Endodermal cell (in vitro differentiated cells): ENCODE measurements at places on chromosomes 13 and 19.

- no peak overlapping the region for H3K27ac ChIP-seq
- no peaks in the 10 kb centered on the region for H3K4me1 ChIP-seq
- H3K27me3 ChIP-seq = peaks cover 79% of the 10 kb centered on the region
- no peak for DNase-seq
Measured at GRCh38 chr19:49439836-49440235, 1.5 kb downstream of the SLC17A7 start.

DNA sequence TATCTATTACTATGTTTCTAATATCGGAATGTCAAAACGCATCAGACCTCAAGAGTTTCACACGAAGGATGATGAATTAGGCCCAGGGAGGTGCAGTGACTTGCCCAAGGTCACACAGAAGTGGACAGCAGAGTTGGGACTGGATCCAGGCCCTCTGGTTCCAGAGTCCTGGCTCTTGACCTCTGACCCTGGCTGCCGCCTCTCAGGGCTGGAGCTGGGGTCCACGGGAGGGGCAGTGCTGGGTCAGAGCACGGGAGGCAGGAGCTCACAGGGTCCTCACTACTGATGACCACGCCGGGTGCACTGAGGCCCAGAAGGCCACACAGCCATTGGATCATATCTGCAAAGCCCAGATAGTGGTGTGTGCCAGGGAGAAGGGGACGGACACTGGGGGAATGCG lies 9.2 kb upstream of the ASPDH start:
- no peak overlapping the region for H3K27ac ChIP-seq
- H3K4me1 ChIP-seq = no peaks in the 10 kb centered on the region
- H3K36me3 ChIP-seq = no peaks in the 10 kb centered on the region
- H3K27me3 ChIP-seq = no peaks in the 10 kb centered on the region
- DNase-seq = no peak
- H3K4me3 ChIP-seq = no peak overlapping the region

GRCh38 chr19:5695649-5696195 lies 5.6 kb downstream of the RPL36 start:
- no peaks in the 10 kb centered on the region for H3K27me3 ChIP-seq
- no peak overlapping the region for H3K27ac ChIP-seq
- H3K4me1 ChIP-seq = no peaks in the 10 kb centered on the region

DNA sequence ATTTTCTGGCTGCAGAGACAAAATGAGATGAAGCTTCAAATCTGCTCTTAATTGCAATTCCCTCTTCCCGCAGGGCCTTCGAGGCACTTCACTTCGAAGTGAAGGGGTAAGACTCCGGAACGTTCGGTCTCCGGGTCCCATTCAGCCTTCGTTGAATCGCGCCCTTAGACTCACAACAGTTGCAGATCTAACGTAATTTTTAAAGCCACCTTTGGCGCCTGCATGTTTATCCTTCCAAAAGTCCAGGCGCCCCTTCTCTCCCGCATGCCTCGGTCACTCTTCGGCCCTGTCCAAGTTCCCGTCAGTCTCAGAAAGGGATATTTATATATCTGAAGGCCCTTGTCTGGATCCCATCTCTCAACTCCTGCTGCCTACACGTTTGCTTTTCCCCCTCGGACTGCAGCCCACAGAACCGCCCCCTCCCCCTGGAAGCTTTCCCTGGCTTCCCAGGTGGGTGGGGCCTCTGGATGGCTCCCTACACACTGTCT lies 915 bp upstream of the KCTD12 start:
- DNase-seq = peak; percentile 71
- peak overlapping the region; percentile 76 for H3K4me3 ChIP-seq
- no peaks in the 10 kb centered on the region for H3K36me3 ChIP-seq
- no peaks in the 10 kb centered on the region for H3K4me1 ChIP-seq
